ENCODE measurements at places on chromosomes 7 and 10.

DNA sequence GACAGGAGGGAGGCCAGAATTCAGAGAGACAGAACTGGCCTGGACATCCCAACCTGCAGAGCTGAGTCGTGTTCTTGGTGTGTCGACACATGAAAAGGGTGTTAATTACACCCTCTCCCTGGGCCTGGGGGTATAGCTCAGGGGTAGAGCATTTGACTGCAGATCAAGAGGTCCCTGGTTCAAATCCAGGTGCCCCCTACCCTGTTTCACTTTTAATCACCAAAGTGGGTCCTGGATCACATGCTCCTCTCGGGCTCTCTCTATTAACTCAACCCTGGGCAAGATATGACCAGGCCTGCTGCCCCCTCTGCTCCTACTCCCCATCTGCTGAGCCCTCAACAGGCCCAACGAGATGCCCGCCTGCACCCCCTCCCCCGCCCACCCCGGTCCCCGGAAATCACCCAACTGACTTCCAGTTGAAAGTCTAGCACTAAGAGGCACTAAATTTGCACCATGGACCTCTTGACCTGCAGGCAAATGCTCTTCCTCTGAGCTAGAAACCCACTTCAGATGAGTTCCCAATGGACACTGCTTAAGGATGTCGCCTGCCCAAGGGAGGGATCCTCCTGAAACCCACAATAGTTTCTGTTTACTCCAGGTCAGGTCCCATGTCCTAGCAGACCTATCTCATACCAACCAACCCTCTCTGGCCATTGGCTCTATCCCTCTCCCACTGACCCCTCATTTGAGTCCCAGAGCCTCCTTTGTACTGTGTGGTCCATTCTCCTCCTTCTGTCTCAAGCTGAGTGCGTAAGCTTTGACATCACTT lies 137.6 kb downstream of the ZNF467 start:
- no peak for DNase-seq

DNA sequence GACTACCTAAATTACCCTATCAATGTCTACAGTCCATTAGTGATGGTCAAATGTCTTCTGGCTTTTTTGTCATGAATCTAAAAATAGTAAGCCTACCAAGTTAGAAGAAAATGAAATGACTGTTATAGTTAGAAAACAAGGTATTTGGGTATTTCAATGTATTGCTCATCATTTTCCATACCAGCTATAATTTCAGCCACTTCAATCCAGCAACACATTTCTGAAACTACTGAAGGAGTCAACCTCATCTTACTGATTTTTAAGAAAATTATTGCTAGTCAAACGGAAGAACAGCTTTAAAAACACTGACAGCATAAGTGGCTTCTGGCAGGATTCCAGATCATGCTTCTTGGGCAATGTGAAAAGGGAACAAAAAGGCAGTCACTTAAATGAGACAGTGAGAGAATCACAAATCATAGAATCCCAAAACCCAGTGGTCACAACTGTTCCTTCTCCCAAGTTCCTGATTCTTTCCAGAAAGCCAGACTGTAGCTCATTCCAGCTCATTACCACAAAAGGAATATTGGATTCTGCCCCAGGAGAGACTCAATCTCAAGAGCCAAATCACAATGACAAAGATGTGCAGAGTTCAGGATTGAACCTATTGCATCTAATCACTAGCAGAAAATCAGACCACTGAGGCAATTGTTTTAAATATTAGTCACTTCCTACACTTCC lies 61.2 kb upstream of the LRRN3 start:
- DNase-seq: no peak

GRCh38 chr10:127346604-127347003 lies 150.2 kb upstream of the INSYN2A start:
- no peak for DNase-seq

GRCh38 chr7:98224701-98225181 lies 13.5 kb downstream of the BHLHA15 start:
- no peak for DNase-seq

DNA sequence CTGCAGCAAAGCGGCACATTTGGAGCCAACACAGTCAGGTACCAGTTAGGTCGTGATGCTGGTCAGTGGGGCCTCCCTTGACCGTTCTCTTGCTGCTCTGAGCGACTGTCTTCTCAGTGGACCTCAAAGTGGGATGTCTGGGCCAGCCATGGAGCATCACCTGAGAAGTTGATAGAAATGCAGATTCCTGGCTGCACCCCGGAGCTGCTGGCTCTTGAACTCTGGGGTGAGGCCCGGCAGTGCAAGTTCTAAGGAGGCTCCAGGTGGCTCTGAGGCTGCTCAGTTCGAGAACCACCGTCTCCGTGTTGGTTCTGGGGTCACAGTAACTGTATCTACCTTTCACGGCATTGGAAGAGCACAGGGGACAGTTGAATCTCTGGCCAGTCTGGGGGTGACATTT lies 147.5 kb downstream of the WDR37 start:
- DNase-seq: no peak

DNA sequence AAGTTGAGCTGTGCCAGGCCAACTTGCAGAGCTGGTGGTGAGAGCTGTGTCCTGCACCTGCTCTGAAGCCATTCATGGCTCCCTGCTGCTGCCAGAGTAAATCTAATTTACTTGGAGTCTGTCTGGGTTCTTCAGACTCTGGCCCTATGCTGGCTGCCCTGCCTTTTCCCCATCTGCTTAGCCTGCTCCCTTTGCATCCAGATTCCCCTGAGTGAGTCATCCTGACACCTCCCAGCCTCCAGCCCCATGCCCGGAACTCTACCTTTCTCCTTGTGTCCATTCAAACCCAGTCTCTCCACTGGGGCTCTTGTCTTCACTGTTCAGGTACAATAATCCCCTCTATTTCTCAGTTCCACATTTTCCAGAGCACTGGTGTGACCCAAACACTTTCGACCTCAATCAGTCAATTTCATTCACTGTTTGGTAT lies 434.4 kb upstream of the ZMIZ1 start:
- DNase-seq: no peak
